SK-N-DZ (cell line): ENCODE measurements at places on chromosomes 4 and X.

DNA sequence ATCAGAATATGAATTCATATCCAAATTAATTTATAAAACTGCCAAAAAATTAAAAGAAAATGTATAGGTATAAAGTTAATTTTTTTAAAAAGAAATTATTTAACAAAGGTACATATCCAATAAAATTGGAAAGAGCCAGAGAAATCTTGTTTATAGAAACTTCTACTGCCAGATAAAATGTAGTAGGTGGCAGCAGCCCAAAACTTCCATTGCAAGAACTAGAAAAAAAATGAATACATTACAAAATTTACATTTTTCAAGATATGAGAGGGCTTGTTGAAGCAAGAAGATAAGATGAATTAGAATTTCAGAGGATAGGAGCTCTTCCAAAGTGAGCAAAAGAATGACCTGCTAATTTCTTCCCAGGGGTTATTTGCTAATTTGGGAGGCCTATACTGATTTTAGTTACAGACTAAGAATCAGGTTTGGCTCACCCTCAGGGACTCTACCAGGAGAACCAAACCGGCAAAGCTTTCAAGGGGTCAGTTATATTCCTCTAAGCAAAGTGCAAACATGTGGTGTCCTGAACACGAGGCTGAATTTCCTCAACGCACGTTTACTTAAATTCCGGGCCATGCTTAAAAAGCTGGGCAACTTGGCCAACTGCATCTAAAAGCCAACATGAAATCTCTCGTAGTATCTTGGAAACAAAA is 17.5 kb downstream of the ANKRD50 start:
- DNase-seq: no peak

GRCh38 chr4:7717946-7718490 is 221.6 kb downstream of the AFAP1 start:
- DNase-seq: no peak

- DNase-seq: no peak
Measured at GRCh38 chr4:170090352-170091052, 746 bp upstream of the AADAT start.

GRCh38 chr4:54961357-54961975 is 163.9 kb downstream of the KDR start:
- no peak for DNase-seq

GRCh38 chrX:104430742-104431119 is 135.3 kb upstream of the IL1RAPL2 start:
- DNase-seq: no peak

DNA sequence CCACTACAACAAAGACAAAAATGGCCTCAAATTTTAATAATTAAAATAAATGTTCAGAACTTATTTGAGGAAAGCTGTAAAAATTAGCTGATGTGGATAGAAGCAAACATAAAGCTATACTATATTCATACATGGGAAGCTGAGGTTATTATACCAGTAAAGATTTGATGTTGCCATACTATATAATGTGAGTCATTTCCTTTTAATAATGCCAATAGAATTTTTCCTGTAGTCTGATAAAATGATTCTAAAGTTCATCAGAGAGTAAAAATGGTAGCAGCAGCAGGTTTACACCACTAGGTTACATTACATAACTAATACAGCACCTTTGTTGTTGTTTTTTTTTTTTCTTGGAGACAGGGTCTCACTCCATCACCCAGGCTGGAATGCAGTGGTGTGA is 45.5 kb upstream of the CYP2U1 start:
- no peak for DNase-seq

- DNase-seq: no peak
Measured at GRCh38 chrX:135009057-135009610, 13.2 kb downstream of the RTL8B start.

DNA sequence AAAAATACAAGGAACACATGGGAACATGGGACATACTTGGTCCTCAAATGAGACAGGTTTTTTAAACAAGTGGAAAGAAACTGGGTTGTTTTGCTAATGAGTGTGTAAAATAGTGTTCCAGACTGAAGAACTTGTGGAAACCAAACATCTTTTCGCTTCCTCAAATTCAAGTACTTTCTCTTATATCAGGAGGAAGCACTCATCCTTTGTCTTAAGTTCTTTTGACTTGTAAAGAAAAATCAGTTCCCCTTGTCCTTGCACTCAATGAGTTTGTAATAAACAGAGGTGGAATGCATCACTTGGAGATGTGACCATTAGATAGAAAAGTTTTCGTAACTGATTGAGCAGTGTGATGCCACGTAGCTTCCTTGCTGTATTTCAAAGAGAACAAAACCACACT is 101.1 kb downstream of the PHOX2B start:
- no peak for DNase-seq

DNA sequence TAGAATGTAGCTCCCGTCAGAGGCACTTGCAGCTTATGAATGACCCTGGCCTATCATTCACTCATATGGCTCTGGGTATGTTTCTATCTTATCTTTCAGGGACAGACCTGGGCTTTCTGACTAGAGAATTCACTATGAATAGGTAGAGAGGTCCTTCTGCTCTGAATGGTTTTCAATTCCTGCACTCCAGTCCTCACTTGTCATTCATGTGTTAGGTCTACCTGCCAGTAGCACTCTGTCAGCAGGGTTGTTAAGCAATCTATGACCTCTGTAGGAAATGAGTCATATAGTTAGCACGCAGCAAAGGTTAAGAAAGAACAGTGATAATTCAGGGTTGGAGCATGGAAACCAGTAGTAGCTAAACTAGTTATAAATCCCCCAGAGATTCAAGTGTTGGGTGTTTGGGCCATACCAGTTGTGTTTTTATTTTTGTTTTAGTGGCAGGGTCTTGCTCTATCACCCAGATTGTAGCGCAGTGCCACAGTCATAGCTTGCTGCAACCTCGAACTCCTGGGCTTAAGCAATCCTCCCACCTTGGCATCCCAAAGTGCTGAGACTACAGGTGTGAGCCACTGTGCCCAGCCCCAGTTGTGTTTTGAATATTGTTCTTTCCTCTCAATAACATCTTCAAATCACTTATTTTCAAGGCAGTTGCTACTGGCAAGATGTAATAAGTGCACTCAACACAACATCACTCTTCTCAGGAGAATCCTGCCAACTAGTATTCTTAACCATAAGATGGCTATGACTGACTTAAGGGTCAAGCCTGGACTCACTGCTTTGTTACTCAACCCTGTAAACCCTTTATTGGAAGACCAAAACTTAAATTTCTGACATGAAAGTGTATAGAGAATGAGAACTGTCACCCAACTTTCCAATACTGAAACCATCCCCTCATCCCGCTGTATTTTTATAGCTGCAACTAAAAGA is 25.1 kb downstream of the ARL13A start:
- no peak for DNase-seq

- no peak for DNase-seq
Measured at GRCh38 chr4:132587626-132588025, 561.5 kb upstream of the PCDH10 start.

DNA sequence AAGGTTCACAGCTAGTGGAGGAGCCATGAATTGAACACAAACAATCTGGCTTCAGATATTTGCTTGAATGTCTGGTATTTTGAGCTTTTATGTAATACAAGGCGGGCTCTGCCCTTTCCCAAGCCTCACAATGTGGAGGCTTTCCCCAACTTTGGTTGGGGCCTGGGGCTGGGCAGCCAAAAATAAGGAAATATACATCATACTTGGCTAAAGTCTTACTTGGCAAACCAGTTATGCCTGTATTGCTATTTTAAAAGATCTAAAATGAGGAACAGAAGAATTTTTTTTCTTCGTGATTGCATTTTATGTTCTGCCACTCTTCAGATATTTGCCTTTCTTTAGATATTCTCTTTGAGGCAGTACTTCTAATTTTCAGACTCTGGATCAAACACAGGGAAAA is 26.1 kb downstream of the ARFIP1 start:
- DNase-seq: no peak

DNA sequence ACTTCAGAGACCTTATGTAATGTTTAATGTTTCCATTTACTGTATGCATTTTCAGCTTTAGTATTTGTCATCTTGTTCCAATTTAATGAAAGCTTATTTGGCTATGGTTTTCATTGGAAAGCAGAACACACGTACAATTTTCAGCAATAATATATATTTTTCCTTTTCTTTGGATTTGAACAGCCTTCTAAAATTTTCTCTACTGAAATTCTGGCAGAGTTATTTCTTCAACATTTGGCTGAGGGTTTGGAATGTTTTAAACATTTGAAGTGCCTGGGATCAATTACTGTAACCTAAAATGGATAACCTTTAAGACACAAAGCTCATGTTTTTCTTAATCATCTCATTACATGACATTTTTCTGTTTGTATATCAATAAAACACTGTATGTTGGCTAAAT is 156.9 kb downstream of the TENM3 start:
- no peak for DNase-seq

GRCh38 chr4:13983189-13983790 is 355.8 kb upstream of the BOD1L1 start:
- DNase-seq: no peak

GRCh38 chrX:132333351-132333750 is 114.1 kb upstream of the RAP2C start:
- no peak for DNase-seq

DNA sequence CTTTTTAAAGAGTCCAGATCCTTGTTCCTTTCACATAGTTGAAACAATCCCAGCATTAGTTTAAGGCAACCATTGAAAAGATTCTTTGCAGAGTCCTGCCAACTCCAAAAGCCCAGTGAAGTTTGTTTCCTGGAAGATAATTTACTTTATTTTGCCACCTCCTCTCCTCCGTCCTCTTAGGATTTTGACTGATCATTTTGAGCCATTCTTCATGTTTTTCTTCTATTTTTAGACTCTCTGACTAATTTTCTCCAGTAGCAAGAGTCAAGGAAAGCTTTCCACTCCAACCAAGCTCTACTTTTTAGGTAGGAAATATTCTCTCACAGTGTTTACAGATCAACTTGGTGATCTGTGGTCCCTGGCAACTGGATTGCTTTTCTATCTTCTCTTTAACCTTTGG is 10.3 kb downstream of the NCBP2L start:
- no peak for DNase-seq

GRCh38 chrX:16843208-16843909 is 26.8 kb downstream of the RBBP7 start:
- no peak for DNase-seq

DNA sequence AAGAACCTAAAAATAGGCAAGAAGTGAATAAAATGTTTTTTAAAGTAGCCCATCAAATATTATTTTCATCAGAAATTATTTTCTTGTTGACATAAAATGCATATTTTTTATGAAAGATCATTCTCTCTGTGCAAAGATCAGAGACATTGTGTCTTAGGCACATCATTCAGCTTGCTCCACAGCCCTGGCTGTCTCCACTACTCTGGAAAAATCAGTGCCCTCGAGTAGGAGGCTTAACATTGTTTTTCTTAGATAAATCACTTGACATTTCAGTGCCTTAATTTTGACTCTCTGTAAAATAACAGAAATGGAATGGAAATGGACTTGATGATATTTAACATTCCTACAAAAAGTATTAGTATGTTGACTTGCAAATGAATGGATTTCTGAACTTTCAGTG is 77.9 kb downstream of the FAT4 start:
- DNase-seq: no peak

DNA sequence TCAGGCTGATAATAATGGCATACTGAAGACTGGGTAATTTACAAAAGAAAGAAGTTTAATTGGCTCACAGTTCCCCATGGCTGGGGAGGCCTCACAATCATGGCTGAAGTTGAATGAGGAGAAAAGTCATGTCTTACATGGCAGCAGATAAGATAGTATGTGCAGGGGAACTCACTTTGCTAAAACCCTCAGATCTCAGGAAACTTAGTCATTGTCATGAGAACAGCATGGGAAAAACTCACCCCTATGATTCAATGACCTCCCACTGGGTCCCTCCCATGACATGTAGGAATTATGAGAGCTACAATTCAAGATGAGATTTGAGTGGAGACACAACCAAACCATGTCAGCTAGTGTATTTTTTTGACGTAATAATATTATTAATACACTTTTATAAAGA is 149.8 kb upstream of the BOD1L1 start:
- no peak for DNase-seq

GRCh38 chr4:15893962-15894361 is 44.6 kb downstream of the FGFBP1 start:
- no peak for DNase-seq

DNA sequence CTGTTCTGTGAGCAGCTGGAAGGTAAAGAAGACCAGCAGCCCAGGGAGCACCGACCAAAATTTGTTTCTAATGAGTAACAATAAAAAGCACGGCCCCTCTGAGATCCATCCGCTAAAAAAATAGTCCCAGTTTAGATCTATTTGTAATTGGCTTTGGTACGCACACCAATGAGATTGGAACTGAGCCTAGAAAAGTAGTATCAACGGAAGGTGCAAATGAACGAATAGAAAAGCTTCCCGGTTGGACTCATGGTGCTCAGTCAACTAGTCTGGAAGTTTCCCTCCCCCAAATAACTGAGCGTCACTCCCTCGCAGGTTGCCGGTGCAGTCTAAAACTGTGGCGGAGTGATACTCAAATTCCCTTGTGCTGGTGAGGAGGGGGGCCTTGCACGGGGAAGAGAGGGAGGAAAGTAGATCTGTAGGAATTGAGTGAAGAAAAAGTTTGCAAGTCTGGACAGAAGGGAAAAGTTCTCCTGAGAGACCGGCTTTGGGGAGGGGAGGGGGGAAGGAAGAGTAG is at the start of gene COL4A5:
TSS of gene COL4A5 (plus strand) at position 413 of the 517 bp plus-strand sequence. CDS start 288 bp downstream, outside the sequence.
- DNase-seq: no peak

- no peak for DNase-seq
Measured at GRCh38 chr4:87882321-87882720, 49.6 kb downstream of the MEPE start.
